ENCODE measurements at places on chromosomes 16 and 17.

- no peak for DNase-seq
Measured at GRCh38 chr16:6732166-6732565, 600.5 kb upstream of the RBFOX1 start.

- peak; percentile 68 for DNase-seq
Measured at GRCh38 chr17:36183001-36183971, 6.8 kb upstream of the TBC1D3B start.

GRCh38 chr17:27355419-27355818, 61.5 kb downstream of the WSB1 start:
- no peak for DNase-seq

GRCh38 chr16:53449816-53450517, 15.7 kb downstream of the RBL2 start:
- no peak for DNase-seq

DNA sequence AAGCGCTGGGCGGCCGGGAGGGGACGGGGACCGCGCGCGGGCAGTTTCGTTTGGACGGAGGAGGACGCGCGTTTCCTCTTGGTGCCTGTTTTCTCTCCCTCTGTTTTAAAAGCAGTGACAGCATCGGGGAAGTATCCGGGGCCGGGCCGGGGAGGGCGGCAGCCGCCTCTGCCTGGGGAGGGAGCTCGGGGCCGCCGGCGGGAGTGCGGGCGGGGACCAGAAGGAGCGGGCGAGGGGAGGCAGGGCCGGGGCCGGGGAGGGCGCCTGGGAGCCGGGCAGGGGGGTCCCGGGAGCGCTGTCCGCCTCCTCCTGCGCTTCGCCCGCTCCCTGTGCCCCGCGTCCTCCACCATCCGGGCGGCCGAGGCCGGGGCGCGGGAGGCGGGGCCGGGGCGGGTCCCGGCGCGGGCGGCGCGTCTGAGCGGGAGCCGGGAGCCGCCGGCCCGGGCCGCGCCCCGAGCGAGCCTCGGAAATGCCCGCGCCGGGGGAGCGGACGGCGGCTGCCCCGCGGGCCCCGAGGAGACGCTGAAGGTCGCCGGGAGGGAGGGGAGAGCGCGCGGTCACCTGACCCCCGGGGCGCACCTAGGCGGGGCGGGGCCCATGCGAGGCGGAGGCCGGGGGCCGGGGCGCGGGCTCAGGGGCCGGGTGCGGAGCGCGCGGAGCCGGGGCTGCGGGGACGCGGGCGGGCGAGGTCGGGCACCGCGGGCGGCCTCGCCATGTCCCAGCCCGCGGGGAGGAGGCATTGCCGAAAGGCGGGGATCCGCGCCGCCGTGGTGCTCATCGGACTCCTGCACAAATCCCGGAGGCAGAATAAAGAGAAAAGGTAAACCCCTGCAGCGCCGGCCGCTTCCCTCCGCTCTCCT, 57.3 kb downstream of the RAP1GAP2 start:
- peak; percentile 73 for DNase-seq

DNA sequence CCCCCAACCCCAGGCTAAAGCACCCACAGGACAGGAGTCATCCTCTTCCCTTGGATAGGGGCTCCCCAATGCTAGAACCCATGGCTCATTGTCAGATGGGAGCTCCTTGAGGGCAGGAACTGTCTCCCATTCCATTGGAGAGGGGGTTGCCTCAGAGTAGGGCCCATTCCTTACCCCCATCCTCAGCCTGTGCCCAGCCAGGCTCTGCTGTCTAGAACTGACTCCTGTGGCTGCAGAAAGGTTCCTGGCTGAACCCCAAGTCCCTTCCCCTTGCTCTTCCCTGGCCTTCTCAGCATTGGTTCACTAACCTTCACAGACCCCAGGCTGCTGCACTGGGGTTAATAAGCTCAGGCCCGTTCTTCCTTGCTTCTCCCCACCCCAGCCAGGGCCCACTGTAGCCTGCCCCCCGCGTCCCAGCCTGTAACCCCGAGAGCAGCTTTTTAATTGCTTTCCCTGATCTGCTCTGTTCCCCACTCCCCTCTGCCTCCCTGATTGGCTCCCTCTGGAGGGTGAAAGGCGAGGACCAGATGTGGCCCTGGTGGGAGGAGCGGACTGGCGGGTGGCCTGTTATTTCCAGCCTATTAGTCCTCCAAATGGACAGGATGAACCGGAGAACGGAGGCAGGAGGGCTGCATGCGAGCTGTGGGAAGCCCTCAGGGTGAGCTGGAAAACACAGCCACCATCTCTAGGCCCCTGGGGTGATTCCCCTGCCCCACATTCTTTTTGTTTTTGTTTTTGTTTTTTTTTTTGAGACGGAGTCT, 6.0 kb upstream of the GFAP start:
- DNase-seq = no peak

- no peak for DNase-seq
Measured at GRCh38 chr17:33045216-33045615, 53.6 kb downstream of the SPACA3 start.

DNA sequence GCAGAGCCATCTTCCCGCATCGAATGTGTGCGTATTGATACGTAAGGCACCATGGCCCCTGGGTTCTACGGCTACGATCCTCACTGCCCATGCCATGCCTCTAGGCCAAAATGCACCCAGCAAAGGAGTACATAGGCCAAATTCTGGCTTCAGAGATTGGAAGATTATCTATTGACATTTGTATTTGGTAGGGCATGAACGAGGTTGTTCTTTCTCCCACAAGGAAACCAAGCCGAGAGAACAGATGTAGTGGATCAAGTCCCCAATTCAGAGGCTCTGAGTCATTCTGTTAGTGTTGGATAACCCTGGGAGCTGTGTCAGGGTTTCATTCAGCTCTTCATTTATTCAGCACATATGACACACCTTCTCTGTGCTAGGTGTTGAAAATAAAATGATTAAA, 36.5 kb downstream of the HOXB1 start:
- DNase-seq = no peak

DNA sequence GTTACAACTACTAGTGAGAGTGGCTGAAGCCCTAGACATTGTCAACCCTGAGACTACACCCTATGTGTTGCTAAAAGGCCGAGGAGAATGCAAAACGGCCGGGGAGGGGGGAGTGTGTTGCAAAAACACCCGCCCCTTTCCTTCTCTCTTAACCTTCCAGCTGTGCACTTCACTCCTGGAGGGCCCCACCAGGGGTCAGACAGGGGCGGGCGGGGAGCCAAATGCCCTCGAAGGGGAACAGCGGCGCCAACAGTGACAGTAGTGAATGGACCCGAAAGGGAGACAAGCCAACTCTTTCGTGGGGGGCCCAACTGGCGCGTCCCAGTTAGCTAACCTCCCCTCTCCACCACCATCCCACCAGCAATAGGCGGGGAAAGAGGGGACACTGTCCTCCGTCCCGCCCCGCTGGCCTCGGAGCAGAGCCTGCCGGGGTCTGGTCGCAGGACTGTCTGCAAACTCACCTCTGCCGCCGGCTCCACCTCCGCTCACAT, 352 bp downstream of the MARF1 start:
- DNase-seq = peak; percentile 61

GRCh38 chr17:34067011-34067410, 188.1 kb upstream of the CCL2 start:
- no peak for DNase-seq

DNA sequence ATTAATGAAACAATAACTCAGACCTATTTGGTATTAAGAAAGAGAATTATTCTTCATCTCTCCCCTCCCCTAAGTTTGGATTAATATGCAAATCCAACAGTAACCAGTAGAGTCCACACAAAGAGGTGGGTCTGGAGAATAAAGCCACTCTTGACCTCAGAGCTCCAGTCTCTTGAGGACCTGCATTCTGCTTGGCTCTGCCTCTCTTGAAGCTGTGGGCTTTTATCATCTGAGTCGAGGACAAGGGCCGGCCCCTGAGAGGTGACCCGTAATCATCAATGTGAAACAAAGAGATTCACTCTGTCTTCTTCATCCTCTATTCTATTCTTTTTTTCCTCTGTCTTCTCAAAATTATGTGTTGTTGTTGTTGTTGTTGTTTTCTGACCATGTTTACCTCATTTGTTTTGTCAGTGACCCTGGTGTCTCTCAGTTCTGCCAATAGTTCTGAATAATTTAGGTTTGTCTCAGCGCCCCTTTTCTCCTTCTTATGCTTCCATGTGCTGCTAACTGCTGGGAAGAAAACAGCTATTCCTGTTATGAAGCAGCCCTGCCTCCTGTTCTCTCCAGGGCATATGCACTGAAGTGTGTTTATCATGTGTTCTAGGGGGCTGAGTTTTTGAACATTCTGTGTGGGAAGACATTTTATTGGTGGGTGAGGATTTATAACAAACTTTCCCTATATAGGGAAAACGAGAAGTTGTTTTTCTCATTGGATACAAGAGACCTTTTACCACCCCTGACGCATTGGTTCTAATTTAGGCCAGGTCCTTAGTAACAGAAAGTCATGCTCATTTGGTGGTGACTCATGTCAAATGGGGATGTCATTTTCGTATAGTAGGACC, 135.8 kb downstream of the TRIM37 start:
- DNase-seq = no peak

- DNase-seq = no peak
Measured at GRCh38 chr16:74451951-74452758, 30.9 kb upstream of the CLEC18B start.

DNA sequence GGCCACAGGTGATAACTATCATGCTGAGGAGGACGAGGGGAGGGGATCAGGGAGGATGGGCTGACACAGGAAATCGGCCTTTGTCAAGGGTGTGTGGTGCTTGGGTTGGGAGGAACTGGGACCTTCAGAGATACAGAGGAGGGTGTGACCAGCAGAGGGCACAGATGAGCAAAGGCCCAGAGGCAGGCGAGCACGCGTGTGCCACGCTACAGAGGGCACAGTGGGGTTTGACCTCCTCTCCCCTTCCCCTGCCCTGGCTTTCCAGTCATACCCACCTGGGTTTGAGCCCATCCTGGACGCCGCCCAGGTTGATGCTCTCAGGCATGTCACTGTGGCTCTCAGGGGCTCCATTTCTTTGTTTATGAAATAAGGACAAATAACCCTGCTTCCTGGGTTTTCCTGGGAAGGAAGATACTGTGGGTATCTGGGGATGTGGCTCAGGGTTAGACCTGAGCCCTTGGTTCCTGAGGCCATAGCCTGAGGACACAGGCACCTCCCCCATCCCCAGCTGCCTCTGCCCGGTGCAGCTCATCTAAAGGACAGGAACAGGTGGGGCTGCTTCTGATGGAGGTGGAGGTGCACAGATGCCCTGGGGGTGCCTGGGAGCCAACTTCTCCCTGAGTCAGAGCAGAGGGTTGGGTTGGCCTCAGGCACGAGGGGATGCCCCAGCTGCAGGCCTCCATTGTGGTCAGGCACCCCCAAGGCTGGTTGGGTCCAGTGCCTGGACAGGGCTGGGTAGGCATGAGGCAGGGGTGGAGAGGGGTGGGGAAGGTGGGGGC, 51.8 kb downstream of the BEAN1 start:
- peak; percentile 81 for DNase-seq

- DNase-seq = no peak
Measured at GRCh38 chr17:73058022-73058421, 34.5 kb downstream of the SLC39A11 start.

DNA sequence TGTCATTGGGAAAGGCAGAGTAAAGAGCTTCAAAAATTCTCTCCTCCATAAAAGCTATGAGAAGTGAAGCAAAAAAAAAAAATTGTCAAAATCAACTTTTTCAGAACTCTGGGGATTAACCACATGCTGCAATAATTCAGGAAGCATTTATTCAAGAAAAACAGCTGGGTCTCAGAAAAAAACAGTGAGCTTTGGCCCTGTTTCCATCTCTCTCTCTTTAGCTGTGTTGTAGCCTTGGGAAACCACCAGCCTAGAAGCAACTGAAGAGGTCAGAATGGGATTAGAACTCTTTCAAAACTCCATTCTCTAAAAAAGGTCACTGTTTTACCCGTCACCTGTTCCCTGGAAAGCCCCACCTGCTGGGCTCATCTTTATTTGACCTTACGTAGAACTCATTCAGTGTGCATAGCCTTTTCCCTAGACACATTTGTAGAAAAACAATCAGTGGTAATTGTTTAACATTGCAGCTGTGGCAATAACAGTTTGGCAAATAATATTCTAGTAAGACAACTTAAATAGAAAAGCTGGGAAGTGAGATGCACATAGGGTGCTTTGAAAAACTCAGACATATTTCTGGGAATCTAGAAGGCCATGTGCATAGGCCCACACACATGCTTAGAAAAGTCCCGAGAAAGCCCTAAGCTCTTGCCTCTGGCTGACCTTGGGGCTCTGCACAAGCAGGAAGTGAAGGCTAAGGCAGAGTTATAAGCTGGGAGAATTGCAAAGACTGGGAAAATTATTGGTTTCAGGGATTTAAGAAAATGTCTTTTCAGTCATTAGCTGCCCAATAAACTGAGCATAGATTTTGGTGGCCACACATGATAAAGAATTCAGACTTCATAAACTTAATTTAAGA, 18.0 kb downstream of the SLC5A11 start:
- DNase-seq = no peak

GRCh38 chr17:9658593-9659211, 13.4 kb downstream of the USP43 start:
- no peak for DNase-seq

GRCh38 chr17:40319651-40320540, 10.9 kb downstream of the RARA start:
- DNase-seq = no peak

- no peak for DNase-seq
Measured at GRCh38 chr16:27199235-27199586, 4.1 kb upstream of the KDM8 start.

GRCh38 chr17:1908699-1909309, 79.0 kb downstream of the RPA1 start:
- peak; percentile 85 for DNase-seq

GRCh38 chr17:51166987-51167931, 1.0 kb downstream of the NME2 start:
- peak; percentile 62 for DNase-seq

GRCh38 chr17:50916708-50917417, 50.7 kb upstream of the TOB1 start:
- DNase-seq = no peak

DNA sequence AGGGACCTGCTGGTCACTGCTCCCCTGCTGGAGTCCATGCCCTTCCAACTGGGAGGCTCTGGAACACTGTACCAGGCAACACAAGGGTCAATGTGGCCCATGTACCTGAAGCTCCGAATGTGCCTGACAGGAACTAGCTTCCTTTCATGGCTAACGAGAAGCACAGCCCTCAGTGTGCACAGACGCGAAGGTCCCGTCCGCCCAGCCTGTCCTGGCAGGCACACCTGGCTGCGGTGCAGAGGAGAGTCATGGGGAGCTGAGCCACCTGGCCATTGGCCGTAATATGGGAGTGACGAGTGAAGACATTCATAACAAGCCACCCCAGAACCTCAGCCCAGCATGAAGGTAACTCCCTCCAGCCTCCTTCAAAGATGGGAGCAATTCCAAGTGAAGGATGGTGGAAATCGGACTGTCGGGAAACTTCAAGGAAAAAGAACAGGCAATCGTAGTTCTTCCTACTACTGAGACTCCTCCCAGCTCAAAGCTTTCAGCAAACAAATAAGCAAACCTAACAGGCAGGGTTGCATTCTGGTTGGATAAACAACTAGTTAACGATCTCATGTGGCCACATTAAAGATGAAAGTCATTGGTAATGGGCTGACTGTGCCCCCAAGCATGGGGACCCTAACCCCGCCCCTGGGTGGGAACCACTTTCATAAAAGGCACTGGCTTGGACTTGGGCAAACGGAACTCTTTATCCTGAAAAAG, 13.2 kb downstream of the TMEM11 start:
- DNase-seq = no peak
